ENCODE measurements at places on chromosomes 2 and 18. TPM values are rescaled to one million over a fixed set of nuclear protein-coding genes. Genes with fewer than 3 reads are reported as not detected.

GRCh38 chr2:168323529-168324021, 76.2 kb upstream of the STK39 start:
- H3K27me3 ChIP-seq: peaks cover 9% of the 10 kb centered on the region
- DNase-seq: no peak
- no peaks in the 10 kb centered on the region for H3K4me1 ChIP-seq
- H3K4me3 ChIP-seq: no peak overlapping the region
- no peak overlapping the region for H3K27ac ChIP-seq

The TRIM43 gene
- not detected for total RNA-seq

GRCh38 chr2:144048631-144049060, 471.3 kb downstream of the ZEB2 start:
- H3K4me3 ChIP-seq: no peak overlapping the region
- H3K36me3 ChIP-seq: no peaks in the 10 kb centered on the region
- H3K27ac ChIP-seq: no peak overlapping the region
- H3K4me1 ChIP-seq: no peaks in the 10 kb centered on the region

DNA sequence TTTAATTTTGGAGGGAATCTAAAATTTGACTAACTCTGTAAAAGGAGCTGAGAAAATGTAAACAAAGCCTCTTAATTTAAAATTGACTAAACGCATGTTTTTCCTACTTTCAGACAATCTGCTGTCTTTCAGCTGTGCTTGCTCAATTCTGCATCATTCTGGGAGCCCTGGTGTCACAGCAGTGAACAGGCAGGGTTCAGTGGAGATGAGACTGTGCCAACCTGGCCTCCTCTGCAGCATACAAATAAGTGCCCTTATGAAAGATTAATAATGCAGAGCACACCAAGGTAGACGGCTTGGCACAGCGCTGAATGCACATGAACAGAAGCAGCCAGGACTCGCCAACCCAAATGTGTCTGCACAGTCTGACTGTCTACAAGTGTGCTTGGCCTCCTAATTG, 222.0 kb upstream of the CHAC2 start:
- H3K36me3 ChIP-seq: no peaks in the 10 kb centered on the region
- H3K4me1 ChIP-seq: no peaks in the 10 kb centered on the region
- H3K27me3 ChIP-seq: no peaks in the 10 kb centered on the region
- no peak overlapping the region for H3K4me3 ChIP-seq
- no peak for DNase-seq
- H3K27ac ChIP-seq: no peak overlapping the region
